ENCODE measurements at places on chromosomes 5 and 9.

- peak; percentile 15 for DNase-seq
Observed at GRCh38 chr9:114108016-114108833, 9.1 kb upstream of the KIF12 start.

- no peak for DNase-seq
Observed at GRCh38 chr5:129760636-129761325, 12.9 kb downstream of the MINAR2 start.

- DNase-seq: no peak
Observed at GRCh38 chr9:111798786-111799185, 4.0 kb upstream of the SHOC1 start.

- no peak for DNase-seq
Observed at GRCh38 chr5:176788091-176788490, 22.3 kb upstream of the UNC5A start.

- no peak for DNase-seq
Observed at GRCh38 chr5:66232275-66232674, 88.2 kb downstream of the SREK1 start.

DNA sequence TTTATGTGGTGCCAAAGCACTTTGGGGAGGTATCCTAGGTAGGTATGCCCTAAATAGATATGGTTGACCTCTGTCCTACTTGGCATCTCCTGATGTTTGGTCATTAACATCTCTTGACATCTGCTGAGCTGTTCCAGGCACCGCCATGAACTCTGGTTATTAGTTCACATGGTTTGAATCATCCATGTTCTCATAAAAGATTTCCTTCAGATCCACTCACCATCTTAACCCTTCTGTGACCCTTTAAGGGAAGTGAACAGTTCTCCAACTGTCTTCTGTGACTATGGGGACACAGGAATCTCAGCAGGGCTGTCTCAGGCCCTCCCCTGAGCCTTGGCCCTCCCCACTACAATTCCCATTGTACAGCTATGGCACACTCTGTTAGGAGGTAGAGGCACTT lies 167.7 kb downstream of the CDH6 start:
- DNase-seq: no peak

DNA sequence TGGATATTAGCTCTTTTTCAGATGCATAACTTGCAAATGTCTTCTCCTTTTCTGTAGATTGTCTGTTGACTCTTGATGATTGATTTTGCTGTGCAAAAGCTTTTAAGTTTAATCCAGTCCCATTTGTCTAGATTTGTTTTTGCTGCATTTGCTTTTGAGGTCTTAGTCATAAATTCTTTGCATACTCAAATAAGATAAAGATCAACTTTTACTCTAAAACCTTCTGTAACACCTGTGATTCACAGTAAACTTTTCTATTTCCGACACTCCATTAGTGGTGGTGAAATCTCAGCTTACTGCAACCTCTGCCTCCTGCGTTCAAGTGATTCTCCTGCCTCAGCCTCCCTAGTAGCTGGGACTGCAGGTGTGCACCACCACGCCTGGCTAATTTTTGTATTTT lies 239.0 kb upstream of the ST8SIA4 start:
- no peak for DNase-seq

GRCh38 chr5:121138495-121138907 lies 674.4 kb downstream of the PRR16 start:
- DNase-seq: no peak

DNA sequence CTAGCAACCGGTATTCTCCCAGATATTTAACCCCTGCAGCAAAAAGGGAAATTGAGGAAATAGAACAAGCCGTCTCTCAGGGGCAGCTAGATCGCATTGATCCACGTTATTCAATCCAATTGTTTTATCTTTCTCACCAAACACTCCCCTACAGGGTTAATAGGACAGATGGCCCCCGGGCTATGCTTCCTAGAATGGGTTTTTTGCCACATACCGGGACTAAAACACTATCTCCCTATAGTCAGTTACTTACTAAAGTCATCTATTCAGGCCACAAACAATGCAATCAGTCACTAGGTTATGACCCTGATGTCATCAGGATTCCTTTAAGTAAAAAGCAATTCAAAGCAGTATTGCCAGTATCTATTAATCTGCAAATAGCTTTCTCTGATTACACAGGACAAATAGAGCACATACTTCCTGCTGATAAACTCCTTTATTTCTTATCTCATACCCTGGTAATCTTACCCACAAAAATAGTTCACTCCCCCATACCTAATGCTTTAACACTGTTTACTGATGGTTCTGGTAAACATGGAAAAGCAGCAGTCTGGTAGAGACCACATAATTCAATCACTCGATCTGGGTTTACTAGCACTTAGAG lies 159.0 kb downstream of the CPLANE1 start:
- DNase-seq: no peak

- DNase-seq: no peak
Observed at GRCh38 chr5:102223542-102224477, 72.3 kb downstream of the SLCO4C1 start.

- DNase-seq: no peak
Observed at GRCh38 chr5:163608621-163609020, 103.2 kb downstream of the MAT2B start.

DNA sequence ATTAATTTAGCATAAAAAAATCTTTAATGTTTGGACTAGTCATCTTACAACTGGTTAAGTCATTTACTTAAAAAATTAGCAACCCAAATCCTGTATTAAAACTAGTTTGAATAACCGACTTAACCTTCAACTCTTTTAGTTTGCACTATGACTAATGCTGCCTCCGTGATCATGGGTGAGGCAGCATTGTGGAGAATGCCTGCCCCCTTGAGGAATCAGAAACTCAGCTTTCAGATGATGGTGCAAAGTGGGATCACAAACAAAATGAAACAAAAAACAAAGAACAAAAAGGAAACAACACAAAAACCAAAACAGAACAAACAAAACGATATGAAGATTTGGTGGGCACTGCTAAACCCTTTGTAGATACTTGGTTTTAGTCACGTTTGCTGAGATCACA lies 127.0 kb upstream of the PALM2AKAP2 start:
- no peak for DNase-seq

GRCh38 chr9:2991292-2991691 lies 147.4 kb upstream of the PUM3 start:
- no peak for DNase-seq

GRCh38 chr5:16883806-16884205 lies 52.3 kb downstream of the MYO10 start:
- no peak for DNase-seq

- no peak for DNase-seq
Observed at GRCh38 chr5:80874162-80874561, 86.0 kb upstream of the RASGRF2 start.

DNA sequence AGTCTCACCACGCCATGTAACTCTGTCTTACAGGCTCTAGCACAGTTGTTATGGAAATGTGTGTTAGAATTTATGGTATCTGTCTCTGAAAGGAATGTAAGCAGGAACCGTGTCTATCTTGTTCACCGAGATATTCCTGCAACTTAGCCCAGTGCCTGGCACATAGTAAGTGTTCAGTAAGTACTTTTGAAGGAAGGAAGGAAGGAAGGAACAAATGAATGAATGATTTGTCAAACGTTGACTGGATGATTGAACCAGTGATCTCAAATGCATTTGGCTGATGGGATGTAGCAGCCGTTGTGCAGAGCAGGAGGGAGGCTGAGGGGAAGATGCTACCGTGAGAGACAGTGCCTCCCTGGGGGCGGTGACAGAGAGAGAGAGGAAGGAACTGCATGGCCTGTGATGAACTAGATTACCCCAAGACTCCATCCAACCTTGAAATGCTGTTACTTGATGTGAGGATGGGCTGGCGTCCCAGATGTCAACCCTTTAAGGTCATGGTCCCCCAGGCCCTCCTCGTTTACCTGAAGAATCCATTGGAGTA lies 47.5 kb upstream of the PPARGC1B start:
- DNase-seq: no peak

GRCh38 chr9:117662651-117663050 lies 41.6 kb upstream of the TLR4 start:
- DNase-seq: no peak

DNA sequence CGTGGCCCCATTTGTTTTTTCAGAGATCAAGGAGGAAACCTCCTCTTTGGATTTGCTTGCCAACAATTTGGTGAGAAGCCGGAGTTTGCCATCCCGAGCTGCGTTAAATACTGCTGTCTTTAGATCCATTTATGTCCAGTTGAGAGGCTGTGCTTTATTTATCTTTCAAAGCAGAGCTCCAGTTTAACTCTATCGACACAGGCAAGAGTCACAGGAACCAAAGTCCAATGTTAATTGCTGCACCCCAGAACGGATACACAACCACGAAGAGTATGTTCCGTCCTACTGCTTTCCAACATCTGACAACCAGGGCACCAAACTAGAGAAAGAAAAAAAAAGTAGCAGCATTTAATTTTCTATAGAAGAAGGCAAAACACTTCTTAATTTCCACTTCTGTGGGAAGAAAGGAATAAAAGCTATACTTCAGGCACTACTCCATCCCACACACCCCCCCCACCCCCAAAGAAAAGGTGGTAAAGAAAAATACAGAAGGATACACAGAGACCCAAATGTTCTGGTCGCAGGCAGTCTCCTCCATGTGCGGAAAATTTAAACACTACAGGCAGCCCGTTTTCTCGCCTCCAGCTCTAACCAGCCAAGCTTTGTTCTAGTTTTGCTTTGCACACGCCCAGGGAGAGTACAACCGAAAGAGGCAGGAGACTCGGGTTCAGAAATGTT lies 1.1 kb downstream of the FEM1C start:
- no peak for DNase-seq

DNA sequence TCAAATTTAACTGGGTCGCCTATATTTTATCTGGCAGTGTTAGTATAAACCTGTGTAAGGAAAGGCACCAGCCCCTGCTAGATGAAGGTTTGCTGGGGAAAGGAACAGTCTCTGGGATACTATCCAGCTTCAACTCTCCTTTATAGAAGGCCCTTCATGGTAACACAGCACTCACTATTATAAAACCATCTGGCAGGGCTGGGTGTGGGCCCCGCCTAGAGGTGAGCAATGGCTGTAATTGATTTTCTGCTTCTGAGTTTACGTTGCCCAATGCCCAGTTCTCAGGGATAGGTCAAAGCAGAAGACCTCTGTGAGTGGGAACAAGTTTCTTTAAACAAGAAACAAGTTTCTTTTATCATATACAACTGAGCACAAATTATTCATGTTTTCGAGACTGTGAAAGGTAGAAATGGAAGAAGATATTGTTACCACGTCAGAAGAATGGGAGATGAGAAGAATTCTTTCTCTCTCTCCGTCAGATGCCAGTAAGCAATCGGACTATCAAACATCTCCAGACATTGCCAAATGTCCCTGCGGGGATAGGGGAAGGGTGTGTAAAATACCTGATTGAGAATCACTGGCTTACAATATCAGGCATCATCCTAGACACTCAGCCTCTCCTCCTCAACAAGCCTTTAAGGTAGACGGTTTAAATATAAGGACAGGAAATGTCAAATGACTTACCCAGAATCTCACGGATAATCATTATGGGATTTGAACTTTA lies 205.9 kb downstream of the PDZD2 start:
- DNase-seq: no peak

GRCh38 chr9:26292943-26293342 lies 599.7 kb downstream of the CAAP1 start:
- no peak for DNase-seq

DNA sequence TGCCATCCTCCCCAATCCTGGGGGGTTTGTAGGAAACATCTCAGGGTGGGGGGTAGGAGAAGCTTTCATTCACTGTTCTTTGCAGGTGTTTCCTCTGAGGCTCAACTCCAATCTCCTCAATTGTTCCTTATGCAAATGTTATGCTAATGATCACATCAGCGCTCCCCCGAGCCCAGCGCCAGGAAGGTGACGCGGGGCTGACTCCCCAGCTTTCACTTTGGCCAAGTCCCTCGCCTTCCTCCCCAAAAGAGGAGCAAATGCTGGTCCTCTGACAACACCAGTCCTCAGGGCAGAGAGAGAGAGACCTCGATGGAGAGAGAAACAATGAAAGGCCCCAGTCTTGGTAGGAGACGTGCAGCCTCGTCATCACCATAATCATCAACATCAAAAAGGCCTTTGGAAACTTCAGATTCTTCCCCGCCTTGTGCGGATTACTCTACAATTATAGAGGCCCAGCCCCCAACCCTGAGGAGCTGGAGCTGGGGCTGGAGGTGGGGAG lies 39.1 kb downstream of the PCDH1 start:
- no peak for DNase-seq

DNA sequence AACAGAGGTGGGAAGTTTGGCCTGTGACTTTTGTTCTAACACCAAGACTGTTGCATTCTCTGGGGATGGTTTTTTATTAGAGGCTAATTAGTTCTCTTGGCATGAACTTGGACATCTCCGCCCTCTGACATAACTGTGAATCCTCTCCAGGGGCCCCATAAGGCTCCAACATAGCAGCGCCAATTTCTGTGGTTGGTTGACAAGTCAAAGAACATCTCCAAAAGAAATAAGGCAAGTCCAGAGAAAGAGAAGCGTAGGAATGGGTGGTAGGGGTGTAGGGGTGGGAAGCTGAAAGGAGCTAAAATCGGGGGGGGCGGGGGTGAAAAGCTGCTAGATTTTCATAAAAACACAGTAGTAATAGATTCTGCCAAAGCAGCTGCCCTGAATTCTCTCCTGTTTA lies 81.0 kb upstream of the DAB2 start:
- no peak for DNase-seq

- DNase-seq: no peak
Observed at GRCh38 chr5:102713278-102713677, 41.8 kb upstream of the PAM start.

DNA sequence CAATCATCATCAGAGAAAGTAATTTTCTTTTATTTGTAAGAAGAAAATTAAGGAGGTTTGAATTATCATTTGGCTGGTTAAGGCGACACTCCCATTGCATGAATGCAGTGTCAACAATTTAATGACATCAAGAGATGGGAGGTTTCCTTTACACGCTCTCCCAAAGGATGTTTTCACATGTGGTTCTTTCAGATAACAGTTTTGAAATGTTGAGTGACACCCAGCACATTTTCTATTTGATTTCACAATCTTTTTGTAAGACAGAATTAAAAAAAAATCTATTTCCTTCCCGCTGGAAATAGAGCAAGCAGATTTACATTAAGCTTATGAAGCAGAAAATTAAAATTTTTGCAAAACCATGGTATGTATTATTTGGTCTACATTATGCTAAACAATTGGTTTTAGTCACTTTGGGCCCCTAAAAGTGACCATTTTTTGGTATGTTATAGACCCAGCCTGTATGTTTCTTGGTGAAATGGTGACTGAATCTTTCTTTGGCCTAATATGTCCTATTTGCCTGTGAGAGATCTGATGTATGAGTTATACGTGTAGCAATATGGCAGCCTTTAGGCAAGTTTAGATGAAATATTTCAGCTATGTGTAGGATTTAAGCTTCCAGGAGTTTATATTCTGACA lies 18.9 kb upstream of the ANKRD55 start:
- no peak for DNase-seq

GRCh38 chr9:134955156-134955555 lies 37.4 kb upstream of the FCN1 start:
- no peak for DNase-seq

DNA sequence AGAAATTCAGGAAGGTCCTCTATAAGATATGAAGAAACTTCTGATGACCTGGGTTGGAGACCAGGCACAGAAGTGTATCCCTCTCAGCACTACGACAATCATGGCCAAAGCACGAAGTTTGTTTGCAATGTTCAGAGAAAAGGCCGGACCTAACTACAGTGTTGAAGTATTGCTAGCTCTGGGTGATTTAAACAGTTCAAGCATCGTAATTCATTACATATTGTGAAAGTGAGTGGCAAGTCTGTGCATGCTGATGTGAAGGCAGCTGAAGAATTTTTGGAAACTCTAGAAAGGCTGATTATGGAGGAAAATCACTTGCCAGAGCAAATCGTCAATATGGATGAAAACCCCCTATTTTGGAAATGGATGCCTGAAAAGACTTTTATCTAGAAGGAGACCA lies 67.2 kb upstream of the PANK3 start:
- no peak for DNase-seq

- peak; percentile 59 for DNase-seq
Observed at GRCh38 chr9:135925496-135926133, 18.3 kb upstream of the CAMSAP1 start.
